CD4-positive, alpha-beta T cell treated with Interferon alpha-2 for 1 hour (primary cell): ENCODE measurements at places on chromosomes 12 and 14.

- DNase-seq: peak; percentile 52
These were observed 1059.8 kb downstream of the TMEM121 start for GRCh38 chr14:106586098-106586704.

- DNase-seq: no peak
These were observed 8.5 kb upstream of the MGAT4C start for GRCh38 chr12:86264451-86265328.

DNA sequence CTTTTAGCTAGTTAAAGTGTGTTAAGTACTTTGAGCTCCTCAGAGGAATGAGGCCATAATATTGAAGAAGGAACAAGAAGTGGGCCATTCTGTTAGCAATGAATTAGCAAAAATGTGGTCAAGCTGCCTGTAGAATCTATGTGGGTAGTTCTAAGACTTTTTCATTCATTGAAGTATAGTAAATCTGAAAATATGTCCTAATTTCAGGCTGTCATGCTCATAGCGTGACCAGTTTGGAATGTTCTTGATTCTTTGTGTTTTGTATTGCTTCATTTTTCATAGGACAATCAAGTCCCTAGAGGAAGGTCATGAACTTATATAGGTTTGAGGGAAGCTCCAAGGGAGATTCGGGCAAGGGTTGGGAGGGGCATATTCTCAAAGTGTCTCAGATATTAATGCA is 11.4 kb downstream of the ATP23 start:
- DNase-seq: no peak

GRCh38 chr12:108804271-108804953 is 53.0 kb downstream of the SSH1 start:
- no peak for DNase-seq

GRCh38 chr14:22839159-22839779 is 2.9 kb downstream of the MMP14 start:
- no peak for DNase-seq

- DNase-seq: no peak
These were observed 78.5 kb upstream of the CSRP2 start for GRCh38 chr12:76957301-76957700.

DNA sequence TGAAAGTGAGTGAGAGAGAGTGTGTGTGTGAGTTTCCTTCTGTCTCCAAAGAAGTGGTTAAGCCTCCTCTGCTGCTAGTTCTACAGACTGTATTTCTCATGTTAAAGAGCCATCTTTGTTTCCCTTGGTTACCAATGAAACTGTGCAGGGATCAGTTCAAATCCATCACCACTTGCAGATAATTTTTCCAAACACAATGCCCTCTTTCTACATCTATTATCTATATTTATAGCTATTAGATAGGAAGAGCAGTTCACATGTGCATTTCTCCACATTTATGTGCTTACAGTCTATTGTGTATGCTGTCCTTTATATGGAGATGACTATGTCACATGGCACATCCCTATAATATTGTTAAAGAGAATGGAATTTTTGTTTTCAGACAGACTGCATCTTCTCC is 2.2 kb upstream of the DAAM1 start:
- DNase-seq: no peak

- DNase-seq: no peak
These were observed 403.3 kb upstream of the PRICKLE1 start for GRCh38 chr12:42992826-42993225.

DNA sequence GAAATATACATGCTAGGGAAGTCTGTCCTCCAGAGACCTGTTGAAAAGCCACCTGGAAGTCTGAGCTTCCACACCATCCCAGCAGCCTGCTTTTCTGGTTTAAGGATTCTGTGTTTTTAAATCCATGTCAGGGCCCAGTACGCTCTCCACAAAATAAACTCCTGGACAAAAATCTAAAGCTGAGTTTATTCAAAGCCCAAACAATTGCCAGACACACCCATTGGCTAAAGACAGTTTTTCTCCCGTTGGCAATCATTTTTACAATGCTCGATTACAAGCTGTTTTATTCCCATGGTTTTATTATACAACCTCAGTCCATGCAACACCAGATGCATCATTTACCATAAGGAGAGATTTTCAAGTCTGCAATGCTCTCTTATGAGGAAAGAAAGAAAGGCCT is 94.5 kb downstream of the MYRFL start:
- DNase-seq: no peak

GRCh38 chr12:71938728-71939385 is at the start of gene TPH2:
TPH2 (plus strand) TSS chr12:71938845; CDS start chr12:71938987, 142 bp downstream.
- DNase-seq: peak; percentile 6

- DNase-seq: no peak
These were observed 62.1 kb downstream of the ZNF641 start for GRCh38 chr12:48288387-48289268.

- no peak for DNase-seq
These were observed 19.5 kb upstream of the EPS8 start for GRCh38 chr12:15808652-15809051.

DNA sequence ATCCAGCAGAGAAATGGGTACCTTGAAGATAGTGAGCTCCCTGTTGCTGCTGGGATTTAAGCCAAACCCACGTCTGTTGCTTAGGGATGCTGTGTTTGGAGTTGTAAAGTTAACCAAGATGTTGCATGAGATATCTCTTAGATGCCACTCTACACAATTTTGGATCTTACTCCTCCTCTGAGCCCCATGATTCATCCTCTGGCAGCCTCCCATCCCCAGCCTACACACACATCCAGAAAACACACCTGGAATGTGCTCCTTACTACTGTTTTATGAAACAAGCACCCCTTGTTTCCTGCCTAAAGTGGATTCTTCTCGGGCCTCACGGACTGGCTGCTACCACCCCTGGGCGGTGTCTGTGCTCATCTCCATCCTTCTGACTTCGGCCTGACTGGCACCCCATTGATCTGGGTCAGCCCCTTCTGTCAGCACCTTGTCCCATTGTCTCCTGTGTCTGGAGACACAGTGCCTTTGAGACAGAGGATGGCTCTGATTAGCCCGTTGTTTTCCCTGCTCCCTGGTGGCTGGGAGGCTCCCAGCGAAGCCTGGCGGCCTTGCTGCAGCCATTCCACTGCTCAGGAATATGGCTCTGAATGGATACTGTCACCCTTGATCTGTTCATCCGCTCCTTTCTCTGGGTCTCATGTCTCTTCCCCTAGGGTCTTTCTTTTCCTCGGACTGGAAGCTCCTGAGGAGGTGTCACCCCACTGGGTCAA is 24.3 kb downstream of the TSPAN9 start:
- no peak for DNase-seq

- DNase-seq: no peak
These were observed 20.7 kb downstream of the CLSTN3 start for GRCh38 chr12:7150841-7151240.

DNA sequence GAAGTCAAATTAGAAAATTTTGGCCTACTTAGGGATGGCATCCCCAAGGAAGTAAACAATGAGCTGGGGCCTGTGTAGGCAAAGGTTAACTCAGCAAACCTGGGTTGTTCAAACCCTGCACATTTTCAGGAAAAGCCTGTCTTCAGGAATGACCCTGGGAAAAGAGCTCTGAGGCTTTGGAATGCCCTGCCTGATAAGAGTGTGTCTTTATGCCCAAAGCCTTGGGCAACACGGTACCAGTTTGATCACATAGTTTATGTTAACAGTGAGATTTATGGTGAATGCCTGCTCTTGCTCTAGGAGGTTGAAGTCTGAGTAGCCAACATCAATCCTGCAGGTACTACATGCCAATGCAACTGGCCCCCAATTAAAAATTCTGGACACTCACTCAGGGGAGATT is 28.2 kb upstream of the STAB2 start:
- DNase-seq: no peak

DNA sequence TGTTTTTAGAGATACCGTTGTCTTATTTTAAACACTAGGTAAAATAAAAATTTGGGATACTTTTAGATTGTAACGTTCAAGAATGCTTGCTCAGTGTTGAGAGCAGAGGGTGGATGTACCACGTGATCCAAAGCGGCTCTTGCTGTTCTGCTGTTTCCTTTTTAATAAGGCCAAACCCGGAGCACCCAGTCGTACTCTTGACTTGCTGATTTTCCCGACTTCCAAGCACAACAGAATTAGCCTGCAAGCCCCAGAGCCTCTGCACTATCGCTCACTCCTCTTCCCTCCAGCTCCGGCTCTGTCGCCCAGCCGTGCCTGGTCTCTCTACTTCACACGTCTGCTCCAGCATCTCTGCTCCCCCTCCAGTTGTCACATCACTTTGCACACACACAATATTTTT is 77.3 kb downstream of the EMP1 start:
- DNase-seq: no peak

GRCh38 chr12:77377622-77378021 is 312.3 kb upstream of the E2F7 start:
- DNase-seq: no peak

GRCh38 chr14:96538097-96538989 is 36.2 kb downstream of the PAPOLA start:
- no peak for DNase-seq

GRCh38 chr12:130218682-130219081 is 56.4 kb downstream of the FZD10 start:
- DNase-seq: no peak

DNA sequence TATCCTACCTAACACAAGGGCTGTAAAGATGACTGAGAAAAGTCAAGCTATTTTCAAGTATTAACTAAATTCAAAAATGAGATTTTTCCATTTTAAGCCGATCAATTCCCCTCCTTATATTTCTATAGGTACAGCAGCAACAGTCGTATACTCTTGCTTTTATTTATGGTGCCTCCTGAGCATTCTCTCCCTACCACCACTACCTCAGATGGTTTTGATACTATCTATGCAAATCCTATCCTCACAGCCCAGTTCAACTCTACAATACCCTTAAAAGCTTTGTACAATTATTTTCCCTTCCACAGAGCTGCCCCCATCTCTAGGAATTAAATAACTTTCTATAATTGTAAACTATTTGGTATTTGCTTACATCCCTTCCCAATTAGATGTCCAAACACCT is 52.1 kb downstream of the GALC start:
- no peak for DNase-seq

DNA sequence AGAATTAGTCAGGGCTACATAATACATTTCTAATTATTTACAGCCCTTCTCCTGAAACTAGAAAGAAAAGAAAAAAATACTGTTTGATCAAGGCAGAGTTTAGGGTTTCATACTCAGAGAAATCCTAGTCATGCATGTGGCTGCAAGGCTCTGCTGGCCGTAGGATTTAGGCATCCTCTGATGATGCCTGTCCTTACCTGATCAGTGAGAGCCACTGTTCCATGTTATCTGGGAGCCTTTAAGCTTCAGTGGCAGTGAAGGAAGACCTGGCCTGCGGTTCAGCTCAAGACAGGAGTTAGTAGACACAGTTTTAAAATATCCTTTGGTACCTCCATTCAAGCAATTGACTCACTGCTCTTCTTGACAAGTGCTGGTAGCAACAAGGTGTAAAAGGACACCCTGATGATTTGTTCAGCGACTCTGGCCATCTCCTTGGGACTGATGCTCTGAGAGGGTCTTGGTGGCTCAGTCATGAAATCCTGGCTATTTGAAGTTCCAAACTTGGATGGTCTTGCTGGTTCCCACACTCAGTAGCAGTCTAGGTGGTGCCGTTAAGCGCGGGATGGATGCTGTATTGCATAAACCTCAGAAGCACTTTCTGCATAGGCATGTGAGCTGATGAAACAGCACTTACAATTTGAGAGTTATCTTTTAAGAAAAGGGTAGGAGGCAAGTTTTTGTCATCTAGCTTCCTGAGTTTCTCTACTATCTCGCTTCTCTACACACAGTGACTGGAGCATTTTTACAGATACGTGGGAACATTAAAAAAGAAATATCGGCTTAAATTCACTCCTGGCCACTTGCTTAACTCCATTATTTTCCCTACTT is 162.0 kb downstream of the SAMD4A start:
- no peak for DNase-seq

GRCh38 chr14:90814806-90815571 is 1.2 kb downstream of the TTC7B start:
- DNase-seq: no peak

- no peak for DNase-seq
These were observed 5.6 kb downstream of the CABP1 start for GRCh38 chr12:120646044-120646443.

DNA sequence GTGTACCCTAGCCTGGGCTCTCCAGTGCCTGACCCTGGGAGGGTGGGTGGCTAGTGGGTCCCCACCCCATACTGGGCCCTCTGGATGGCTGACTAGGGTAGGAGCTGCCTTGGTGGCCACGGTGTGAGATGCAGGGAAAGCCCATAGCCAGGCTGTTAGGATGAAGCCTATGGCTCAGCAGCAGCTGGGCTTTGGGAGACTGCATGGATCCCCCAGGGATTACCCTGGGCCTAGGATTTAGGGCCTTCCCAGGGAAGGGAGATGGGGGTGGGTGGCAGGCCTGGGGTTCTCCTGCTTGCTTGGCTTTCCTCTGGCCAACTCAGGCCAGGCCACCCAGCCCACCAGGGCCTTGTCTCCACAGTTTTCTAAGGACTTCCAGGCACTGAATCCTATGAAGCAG is 6.3 kb downstream of the GSTZ1 start:
- DNase-seq: no peak

DNA sequence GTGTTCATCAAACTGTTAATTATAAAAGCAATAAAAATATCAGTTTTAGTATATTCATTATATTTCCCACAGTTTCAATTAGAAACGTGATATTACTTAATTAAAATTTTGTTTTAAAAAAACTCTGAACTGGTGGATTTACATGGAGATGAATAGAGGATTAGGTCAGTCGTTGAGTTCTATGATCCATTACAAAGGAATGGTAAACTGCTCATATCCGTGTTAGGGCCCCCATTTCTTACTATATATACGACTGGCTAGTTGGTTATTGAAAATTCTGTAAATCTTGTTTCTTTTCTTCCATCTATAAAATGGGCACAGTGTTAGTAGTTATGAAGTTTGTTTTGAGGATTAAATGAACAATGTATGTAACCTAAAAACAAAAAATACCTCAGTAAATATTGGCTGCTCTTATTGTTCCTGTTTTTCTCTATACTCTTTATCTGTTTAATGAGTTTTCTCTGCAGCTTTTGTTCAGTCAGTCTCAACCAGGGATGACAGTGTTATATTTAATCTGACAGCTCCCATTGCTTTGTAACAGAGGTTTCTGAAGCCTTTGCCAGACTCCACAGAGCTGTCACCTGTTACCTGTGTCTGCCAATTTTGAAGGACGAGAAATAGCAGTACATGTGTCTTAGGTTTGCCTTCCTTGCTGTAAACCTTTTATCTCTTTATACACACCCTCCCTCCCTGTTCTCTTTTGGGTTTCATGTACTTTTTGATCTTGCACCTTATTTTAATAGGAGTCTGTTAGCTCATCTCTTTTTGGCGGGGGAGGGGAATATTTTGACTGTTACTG is 41.5 kb downstream of the FRS2 start:
- DNase-seq: no peak

- no peak for DNase-seq
These were observed 3.0 kb downstream of the LUM start for GRCh38 chr12:91108196-91108755.

GRCh38 chr12:62934799-62935674 is at the start of gene PPM1H:
PPM1H (minus strand) TSS chr12:62935150; CDS start chr12:62934736, 414 bp downstream.
- peak; percentile 9 for DNase-seq

DNA sequence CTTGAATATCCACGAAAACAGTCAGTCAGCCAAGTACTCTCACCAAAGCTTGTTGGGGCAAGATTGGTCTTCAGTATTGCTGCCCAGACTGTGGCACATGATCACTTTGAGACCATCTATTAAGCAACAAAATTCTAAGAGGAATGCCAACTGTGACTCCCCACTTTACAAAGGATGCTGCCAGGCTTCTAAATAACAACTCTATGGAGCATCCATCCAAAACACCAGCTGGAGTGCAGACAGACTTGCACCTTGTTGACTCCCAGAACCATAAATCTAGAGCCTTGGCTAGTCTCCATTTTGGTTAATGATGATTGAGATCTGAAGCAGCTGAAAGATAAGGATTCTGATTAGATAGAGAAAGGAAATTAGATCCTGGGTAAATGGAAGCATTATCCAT is 132.8 kb downstream of the DIO2 start:
- DNase-seq: no peak
